ENCODE measurements at places on chromosomes 1 and 21.

DNA sequence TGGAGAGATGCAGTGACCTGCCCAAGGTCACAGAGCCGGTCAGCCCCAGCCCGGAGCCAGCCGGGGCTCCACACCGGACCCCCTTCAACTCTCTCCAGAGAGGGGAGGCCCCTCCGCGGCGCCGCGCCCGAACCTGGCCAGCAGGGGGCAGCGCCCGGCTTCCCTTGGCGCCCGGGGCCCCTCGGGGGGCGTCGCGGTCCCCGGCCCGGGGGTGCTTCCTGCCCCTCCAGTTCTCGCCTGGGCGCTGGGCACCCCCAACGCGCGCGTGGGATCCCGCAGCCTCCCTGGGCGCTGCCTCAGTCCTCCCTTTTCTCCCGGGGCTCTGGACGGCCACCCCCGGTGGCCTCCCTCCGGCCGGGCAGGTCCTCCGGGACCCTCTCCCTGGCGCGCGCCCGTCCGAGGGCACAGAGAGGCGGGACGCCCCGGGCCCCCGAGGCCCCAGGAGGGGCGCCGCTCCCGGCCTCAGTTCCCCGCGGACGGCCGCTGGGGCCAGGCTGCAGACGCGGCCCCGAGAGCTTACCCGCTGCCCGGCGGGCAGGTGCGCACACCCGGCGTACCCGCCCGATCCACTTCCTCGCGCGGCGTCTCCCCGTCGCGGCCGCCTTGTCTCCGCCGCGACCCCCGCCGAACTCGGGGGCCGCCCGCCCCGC lies 406 bp downstream of the HTR1D start:
- DNase-seq: no peak

DNA sequence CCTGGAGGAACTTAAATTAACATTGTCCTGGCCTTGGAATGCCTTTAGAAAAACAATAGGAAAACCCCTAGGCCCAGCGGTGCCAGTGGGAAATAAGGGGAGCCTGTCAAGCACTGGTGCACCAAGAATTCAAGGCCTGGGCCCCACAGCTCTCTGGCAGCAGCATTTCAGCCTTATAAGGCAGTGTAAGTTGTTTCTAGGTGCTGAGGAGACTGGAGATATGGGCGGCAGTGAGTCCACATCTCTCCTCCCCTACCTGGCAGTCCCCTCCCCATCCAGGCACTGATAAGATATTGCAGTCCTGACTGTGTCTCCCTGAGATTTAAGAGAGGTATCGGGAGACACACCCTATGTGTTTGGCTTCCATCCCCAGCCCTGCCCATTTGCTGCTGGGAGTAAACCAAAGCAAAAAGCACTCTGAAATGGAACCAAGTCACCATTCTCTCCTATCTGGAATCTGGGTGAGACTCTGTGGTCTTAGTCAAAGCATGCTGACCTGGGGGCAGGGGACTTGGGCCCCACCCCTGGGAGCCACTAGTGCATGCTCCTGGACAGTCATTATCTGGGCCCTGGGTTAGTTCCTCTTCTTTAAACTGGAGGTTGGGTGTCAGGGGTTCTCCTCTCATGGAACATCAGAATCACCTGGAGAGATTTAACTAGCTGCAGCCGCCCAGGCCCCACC lies 30.5 kb downstream of the DEGS1 start:
- no peak for DNase-seq

- DNase-seq: no peak
These were observed 290.3 kb downstream of the CHRM3 start for GRCh38 chr1:239676522-239677273.

- no peak for DNase-seq
These were observed 40.7 kb upstream of the PRKACB start for GRCh38 chr1:84103197-84103992.

GRCh38 chr1:118155106-118155505 lies 29.9 kb downstream of the SPAG17 start:
- DNase-seq: no peak

- DNase-seq: no peak
These were observed 54.7 kb downstream of the OLFML3 start for GRCh38 chr1:114033961-114034360.

- no peak for DNase-seq
These were observed 14.2 kb downstream of the PTPN14 start for GRCh38 chr1:214537219-214537618.

DNA sequence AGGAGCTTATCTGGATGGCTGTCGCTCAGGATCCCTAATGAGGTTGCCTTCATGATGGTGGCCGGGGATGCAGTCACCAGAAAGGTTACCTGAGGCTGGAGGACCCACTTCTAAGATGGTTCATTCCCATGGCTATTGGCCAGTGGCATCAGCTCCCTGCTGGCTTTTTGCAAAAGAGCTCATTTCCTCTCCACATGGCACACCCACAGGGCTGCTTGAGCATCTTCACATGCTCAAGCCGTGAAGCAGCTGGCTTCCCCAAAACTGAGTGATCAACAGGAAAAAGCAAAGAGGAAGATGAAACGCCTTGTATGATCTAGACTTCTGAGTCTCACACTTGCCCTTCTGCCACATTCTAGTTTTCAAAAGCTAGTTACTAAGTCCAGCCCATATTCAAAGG lies 124.6 kb upstream of the CXADR start:
- DNase-seq: no peak

GRCh38 chr1:12142141-12142823 lies 24.5 kb upstream of the TNFRSF1B start:
- no peak for DNase-seq

GRCh38 chr1:64539781-64540218 lies 69.9 kb downstream of the CACHD1 start:
- no peak for DNase-seq

- DNase-seq: no peak
These were observed 7.5 kb downstream of the AK2 start for GRCh38 chr1:33029209-33029608.

DNA sequence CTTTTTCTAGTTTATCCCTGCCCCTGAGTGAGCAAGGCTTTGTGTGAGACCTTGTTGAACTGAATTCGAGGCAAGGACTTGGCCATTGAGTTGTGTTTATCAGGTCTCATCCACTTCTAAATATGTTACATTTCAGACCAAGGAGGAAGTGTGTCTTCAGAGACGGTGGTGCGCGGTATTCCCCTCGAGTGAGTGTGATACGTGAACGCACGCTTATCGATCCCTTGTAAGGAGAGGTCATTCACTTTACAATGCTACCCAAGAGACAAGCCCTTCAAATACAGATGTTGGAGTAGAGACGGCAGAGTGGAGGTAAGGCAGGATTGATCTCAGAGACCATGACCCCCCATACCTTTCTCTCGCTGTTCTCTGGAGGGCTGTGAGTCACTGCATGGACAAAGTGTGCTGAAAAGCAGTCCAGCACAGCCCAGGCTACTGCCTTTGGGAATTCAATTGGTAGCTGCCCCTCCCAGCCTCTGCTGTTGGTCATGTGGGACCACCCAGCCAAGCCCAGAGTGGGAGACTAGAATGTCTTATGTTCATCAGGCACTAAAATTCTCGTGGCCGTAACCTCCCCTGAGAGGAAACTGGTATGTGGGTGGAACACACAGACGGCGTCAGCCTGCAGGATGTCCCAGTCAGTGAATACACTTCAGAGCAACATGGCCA lies 16.3 kb upstream of the MTARC1 start:
- no peak for DNase-seq

GRCh38 chr1:205064741-205065316 lies 19.4 kb downstream of the TMEM81 start:
- no peak for DNase-seq

GRCh38 chr1:244137725-244138124 lies 86.6 kb downstream of the ZBTB18 start:
- no peak for DNase-seq

- no peak for DNase-seq
These were observed 10.0 kb downstream of the RBM34 start for GRCh38 chr1:235151033-235151432.

- no peak for DNase-seq
These were observed 4.9 kb upstream of the SPRR2G start for GRCh38 chr1:153155541-153155940.

DNA sequence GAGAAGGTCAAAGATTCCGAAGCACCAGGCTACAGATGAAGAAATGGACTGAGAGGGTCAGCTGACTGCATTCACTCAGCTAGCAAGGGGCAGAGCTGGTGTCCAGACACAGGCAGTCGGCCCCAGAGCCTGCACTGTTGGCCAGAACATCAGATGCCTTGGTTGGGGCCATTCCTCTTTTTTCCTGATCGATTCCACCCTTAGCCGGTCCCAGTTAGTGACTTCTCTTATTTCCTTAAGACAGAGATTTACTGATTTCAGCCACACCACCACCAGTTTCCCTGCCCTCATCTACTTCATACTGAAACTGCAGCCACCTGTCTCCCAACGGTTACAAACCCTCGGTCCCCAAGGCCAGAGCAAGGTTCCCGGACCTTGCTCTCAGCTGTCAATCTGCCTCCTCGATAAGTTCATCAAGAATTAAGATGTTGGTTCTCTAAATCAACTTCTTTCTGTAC lies 11.5 kb downstream of the CD58 start:
- DNase-seq: no peak

DNA sequence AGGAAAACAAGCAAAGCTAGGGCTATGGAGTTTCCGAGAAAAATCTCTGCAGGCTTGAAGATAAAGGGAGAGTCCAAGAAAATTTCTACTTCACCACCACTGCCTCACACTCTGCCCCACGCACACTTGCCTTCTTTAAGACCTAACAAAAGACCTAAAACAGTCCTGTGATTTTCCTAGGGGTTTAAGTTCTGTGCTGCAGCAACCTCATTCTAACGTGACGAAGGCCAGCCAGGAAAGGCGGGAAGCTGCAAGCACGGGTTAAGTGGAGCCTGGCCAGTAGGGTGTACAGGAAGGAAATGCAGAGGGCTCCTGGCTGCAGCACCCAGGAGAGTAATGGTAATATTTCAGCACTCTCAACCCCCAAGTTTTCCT lies 1.5 kb downstream of the SPATA6 start:
- DNase-seq: no peak

- no peak for DNase-seq
These were observed 49.7 kb downstream of the SYT6 start for GRCh38 chr1:114103992-114104391.

DNA sequence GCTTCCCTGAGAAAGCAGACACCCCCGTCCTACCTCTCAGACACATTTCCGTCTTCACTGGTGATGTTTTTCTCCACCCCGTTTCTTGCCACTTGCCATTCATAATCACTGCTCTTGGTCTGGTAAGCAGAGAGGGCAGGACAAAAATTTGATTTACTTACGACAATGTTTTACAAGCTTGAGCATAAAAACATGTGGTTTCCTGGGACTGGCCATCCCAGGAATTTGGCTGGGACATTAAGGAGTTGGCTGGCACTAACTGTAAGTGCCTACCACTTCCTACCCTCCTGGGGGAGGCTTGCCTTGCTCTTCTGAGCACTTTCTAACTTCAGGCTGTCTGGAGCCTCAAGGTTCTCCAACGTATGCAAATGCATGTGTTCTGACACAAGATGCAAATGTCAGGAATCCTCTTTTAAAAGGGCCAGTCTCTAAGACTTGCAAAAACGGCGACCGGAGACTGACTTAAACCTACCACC lies 24.2 kb downstream of the ZBTB18 start:
- DNase-seq: no peak

GRCh38 chr1:26020330-26020768 lies 1.2 kb upstream of the EXTL1 start:
- DNase-seq: no peak

- DNase-seq: no peak
These were observed 765.5 kb upstream of the PRMT6 start for GRCh38 chr1:106290805-106291501.

DNA sequence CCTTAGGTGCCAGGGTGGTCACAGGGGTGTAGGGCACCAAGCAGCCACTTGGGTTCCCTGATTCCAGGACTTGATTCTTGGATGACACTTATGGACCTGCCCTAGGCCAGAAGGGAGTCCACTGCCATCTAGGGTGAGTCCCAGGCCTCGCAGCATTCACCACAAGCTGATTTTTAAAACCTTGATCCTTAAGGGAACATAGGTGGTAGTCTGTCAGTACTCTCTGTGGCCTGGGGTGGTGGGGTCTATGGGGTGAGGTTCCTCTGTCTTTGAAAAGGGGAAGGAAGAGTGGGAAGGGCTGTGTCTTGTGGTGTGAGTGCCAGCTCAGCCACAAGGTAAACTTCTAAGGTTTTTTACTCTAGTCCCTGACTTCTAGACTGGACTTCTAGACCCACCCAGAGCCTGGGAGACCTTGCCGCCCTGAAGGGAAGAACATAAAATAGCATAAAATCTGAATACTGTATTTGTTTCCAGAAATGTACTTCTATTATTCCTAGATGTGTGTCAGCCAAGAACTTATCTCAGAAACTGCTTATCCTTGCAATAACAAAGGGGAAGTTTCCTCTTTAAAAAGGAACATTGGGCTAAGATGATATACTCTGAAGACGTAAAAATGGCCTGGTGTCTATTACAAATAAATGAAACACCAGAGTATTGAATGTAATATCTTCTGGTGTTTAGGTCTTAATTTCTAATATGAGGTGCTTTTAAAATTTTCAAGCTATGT lies 757.3 kb downstream of the LTN1 start:
- no peak for DNase-seq

DNA sequence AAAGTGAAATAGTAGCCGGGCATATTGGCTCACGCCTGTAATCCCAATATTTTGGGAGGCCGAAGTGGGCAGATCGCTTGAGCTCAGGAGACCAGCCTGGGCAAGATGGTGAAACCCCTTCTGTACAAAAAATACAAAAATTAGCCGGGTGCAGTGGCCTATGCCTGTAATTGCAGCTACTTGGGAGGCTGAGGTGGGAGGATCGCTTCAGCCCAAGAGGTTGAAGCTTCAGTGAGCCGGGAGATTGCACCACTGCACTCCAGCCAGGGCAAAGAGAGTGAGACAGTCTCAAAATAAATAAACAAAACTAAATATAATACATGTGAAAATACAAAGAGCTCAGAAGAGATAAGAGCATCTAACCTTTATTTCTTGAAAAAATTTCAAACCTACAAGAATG lies 2.3 kb upstream of the MSTO1 start:
- no peak for DNase-seq

DNA sequence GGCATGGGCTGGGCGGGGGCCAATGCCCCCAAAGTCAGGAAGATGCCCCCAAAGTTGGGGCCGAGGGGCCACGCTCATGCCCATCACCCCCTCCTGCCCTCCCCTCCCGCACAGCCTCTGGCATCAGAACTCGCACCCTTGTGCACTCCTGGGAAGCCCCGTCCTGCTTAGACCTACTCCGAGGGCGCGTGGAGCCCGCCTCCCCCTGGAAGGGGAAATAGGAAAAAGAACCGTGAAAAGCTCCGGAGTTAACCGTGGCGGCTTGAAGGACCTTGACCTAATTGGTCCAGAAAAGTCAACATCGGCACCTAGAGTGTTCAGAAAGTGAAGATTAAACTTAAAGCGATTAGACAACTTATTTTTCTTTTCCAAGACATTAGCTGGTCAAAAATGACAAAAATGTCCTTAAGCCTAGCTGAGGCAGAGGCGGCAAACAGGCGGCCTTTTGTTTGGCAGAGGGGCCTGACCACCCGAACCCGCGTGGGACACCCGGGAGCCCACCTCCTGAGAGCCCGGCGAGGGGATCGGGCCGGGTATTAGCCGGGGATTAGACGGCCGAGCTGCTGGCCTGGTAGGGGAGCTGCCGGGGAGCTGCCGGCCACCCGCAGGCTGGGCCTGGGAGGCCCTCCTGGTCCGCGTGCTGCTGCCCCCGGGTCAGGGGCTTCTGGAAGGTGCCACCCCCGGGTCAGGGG lies 65.5 kb downstream of the PRDM16 start:
- no peak for DNase-seq
